ENCODE measurements at places on chromosomes 3 and 15.

DNA sequence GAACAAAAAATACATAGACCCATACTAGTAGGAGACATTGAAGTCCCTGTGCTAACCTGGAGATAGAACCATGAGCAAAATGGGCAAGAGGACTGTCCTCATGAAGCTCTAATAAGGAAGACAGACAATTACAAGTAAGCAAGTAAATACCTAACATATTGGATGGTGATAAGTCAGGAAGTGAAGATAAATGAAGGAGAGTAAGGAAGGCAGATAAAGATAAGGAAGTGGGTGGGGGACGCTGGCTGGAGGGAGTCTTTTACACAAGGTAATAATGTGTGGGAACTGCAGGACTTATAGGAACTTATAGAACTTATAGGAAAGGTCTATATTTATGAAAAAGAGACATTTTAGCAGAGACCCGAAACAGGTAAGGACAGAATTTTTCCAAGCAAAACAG lies 148.9 kb upstream of the ABI3BP start:
- no peak for DNase-seq

GRCh38 chr3:193909387-193909786 lies 226.6 kb upstream of the HES1 start:
- DNase-seq = no peak

DNA sequence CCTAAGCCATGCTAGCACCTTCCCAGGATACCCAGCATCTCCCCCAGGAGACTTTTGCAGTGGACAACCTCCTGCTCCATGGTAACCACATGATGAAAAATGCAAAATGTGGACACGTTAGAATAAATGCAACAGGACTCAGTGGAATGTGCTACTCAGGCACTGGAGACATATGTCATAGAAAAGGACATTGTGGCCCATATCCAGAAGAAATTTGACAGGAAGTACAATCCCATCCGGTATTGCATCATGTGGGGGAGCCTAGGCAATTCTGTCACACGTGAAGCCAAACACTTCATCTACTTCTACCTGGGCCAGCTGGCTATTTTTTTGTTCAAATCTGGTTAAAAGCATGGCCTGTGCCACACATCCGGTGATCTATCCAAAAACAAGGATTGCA lies 227.2 kb upstream of the GPR149 start:
- DNase-seq = no peak

DNA sequence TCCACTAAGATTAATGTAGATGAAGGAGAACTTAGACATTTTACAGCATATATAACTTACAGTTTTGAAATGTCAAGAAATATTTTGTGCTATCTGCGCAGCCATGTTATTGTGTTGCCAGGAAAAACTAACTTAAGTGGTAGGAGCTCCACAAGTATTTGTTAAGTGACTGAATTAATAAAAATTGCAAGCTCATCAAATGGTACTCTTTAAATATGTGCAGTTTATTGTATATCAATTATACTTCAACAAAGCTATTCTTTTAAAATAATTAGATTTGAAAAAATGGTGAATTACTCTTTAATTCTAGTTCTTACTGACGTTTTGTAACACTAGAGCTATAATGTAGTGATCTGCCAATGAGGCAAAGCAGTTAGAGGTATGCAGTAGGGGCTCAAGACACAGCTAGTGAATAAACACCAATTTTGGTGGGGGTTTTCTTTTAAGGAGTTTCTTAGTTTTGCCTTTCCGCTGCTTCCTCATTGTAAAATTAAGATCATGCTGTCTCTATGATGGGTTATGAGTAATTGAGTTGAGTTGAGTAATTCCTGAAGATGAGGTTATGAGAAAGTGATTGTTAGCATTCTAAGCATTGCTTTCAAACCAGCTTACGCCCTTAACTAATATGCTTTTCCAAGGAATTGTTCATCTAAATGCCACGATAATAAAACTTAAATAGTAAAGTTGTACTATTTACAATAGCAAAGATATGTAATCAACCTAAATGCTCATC lies 10.9 kb upstream of the LXN start:
- DNase-seq = no peak

- DNase-seq = peak; percentile 30
Measured at GRCh38 chr3:125310623-125311081, 64.5 kb downstream of the ZNF148 start.

GRCh38 chr15:63612300-63612699 lies 15.1 kb downstream of the FBXL22 start:
- DNase-seq = no peak

GRCh38 chr15:36696196-36696595 lies 116.8 kb downstream of the CDIN1 start:
- DNase-seq = no peak

GRCh38 chr3:150623945-150624344 lies 20.8 kb downstream of the SELENOT start:
- DNase-seq = no peak

- no peak for DNase-seq
Measured at GRCh38 chr15:75091814-75092213, 68.4 kb downstream of the PPCDC start.

- peak; percentile 14 for DNase-seq
Measured at GRCh38 chr15:64046421-64047153, at the start of gene DAPK2. Gene DAPK2 (minus strand): TSS chr15:64046485. CDS start chr15:64040261, 6,224 bp downstream.

DNA sequence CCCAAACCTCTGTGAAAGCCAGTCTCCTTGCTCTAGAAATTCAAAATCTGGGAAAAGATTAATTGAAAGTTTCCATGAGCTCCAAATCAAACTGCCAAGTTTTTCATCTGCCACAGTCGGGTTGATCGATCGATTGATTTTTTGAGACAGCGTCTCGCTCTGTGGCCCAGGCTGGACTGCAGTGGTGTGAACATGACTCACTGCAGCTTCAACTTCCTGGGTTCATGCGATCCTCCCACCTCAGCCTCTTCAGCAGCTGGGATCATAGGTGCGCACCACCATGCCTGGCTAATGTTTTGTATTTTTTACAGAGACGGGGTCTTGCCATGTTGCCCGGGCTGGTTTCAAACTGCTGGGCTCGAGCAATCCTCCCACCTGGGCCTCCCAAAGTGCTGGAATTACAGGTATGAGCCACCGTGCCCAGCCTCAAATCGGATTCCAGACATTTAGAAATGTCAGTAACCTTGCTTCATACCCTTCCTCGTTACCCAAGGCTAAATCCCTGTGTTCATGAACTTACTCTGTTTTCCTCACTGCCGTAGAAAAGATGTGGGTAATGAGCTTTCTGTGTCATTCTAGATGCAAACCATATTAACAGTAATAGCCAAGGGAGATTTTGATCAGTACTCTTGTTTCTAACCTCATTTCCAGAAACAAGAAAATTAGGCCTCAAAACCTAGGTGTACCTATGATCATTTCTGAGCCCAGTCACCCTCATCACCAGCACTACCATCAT lies 105.9 kb upstream of the AKAP13 start:
- no peak for DNase-seq

- no peak for DNase-seq
Measured at GRCh38 chr3:147371140-147371539, 35.2 kb downstream of the ZIC4 start.

- DNase-seq = no peak
Measured at GRCh38 chr15:83362706-83363105, 78.2 kb upstream of the BNC1 start.

DNA sequence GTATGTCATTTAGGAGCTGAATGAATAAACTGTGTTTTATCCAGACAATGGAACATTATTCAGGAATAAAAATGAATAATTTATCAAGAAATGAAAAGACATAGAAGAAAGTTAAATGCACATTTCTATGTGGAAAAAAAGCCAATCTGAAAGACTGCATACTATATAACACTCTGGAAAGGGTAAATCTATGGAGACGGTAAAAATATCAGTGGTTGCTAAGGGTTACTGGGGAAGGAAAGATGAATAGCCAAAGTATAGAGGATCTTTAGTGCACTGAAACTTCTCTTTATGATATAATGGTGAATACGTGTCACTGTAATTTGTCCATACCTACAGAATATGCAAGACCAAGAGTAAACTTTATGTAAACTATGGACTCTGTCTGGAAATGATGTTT lies 46.0 kb upstream of the PEX5L start:
- DNase-seq = no peak

DNA sequence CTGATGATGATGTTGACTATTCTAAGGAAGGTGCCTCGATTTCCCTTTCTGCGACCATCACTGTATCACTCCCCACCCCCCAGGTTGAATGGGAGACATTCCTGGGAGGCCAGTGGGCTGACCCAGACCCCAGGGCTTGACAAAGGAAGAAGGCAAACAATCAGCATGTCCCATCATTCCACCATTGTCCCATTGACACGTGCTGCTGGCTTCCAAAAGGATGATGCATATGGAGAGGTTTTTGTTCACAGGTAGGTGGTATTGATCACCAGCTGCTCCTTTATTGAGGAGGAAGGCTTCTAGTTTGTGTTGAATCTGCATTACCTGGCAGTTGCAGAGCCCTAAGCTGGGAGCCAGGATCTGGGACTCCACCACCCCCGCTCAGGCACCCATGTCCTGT lies 30.4 kb downstream of the RASGRF1 start:
- no peak for DNase-seq

DNA sequence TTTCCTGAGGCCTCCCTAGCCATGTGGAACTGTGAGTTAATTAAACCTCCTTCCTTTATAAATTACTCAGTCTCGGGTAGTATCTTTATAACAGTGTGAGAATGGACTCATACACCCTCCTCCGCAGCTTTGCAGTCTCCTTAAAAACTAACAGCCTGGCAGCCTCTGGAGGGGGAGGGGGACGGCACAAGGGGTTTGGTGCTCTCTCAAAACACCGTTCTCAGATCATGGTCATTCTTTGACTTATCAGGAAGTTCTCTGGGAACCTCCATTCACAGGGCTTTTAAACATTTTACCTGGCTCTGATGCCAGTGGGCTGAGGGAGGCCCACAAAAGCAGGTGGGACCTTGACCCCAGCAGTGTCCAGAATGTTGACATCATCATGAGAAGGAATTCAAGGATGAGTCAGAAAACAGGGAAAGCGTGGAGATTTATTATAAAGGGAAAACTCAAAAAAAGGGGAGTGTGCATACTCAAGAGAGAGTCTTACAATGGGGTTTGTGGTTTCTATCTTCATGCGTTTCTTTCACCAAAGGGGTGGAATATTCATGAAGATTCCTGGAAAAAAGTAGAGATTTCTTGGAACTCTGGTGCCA lies 43.9 kb downstream of the ONECUT1 start:
- DNase-seq = no peak

- peak; percentile 39 for DNase-seq
Measured at GRCh38 chr15:63372018-63372705, 9.5 kb downstream of the CA12 start.

All from stimulated activated CD4-positive, alpha-beta T cell treated with anti-CD3 and anti-CD28 coated beads, Interleukin-15, amount 100 ng/mL, for 48 hours (primary cell).